ENCODE measurements at places on chromosomes 4 and X. TPM values are rescaled to one million over a fixed set of nuclear protein-coding genes. Genes with fewer than 3 reads are reported as not detected.

GRCh38 chr4:135244056-135244455, 1042.5 kb upstream of the PABPC4L start:
- H3K4me3 ChIP-seq, result no peak overlapping the region
- no peak overlapping the region for H3K27ac ChIP-seq
- H3K36me3 ChIP-seq, result no peaks in the 10 kb centered on the region
- H3K4me1 ChIP-seq, result no peaks in the 10 kb centered on the region

Gene ABHD18
- 8.6 TPM for total RNA-seq

GRCh38 chr4:14810568-14810967, 191.7 kb upstream of the CPEB2 start:
- H3K4me1 ChIP-seq, result no peaks in the 10 kb centered on the region
- H3K4me3 ChIP-seq, result no peak overlapping the region
- DNase-seq, result no peak
- H3K36me3 ChIP-seq, result no peaks in the 10 kb centered on the region

Gene KIAA1210
- total RNA-seq, result not detected

- no peaks in the 10 kb centered on the region for H3K27me3 ChIP-seq
- peak overlapping the region; percentile 54 for H3K27ac ChIP-seq
- no peak for DNase-seq
- H3K4me3 ChIP-seq, result peak overlapping the region; percentile 41
- no peaks in the 10 kb centered on the region for H3K4me1 ChIP-seq
These were observed 394 bp upstream of the DYNLT3 start for GRCh38 chrX:37847733-37848197.

GRCh38 chr4:42458657-42459056, 61.4 kb downstream of the SHISA3 start:
- no peak overlapping the region for H3K4me3 ChIP-seq
- H3K27ac ChIP-seq, result peak overlapping the region; percentile 3
- no peak for DNase-seq
- H3K36me3 ChIP-seq, result no peaks in the 10 kb centered on the region
- H3K4me1 ChIP-seq, result peaks cover 24% of the 10 kb centered on the region

Gene PTCHD1
- under 0.01 TPM for total RNA-seq

DNA sequence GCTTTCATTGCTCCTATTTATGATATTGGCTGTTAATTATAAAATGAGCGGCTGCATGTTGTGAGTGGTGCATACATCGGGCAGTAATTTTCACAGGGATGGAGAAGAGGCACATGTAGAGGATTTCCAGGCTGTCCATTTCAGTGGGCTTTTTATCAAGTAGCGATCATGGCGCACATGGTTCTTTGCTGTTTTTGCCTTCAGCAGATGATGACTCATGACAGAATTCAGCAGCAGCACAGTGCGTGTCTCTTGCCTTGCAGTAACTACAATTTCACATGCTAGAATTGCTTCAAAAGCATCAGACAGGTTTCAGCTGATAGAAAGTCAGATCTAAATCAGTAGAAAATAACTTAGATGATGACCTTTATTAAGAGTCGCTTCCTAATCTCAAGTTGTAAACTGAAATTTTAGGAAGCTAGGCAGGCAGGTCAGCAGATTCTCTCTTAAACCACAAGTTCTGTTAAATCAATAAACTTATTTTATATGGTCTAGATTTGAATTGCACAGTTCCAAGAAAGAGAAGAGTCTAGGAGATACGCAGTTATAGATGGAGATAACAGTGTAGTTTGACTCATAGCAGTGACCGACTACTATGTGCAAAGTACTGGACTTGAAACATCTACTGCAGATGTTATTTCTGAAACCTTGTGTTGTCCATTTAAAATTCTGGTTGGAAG, 35.8 kb downstream of the LRP2BP start:
- no peak overlapping the region for H3K27ac ChIP-seq
- H3K36me3 ChIP-seq, result no peaks in the 10 kb centered on the region
- DNase-seq, result no peak
- H3K4me3 ChIP-seq, result no peak overlapping the region
- peaks cover 10% of the 10 kb centered on the region for H3K4me1 ChIP-seq

- H3K27me3 ChIP-seq, result no peaks in the 10 kb centered on the region
- no peak for DNase-seq
- H3K4me1 ChIP-seq, result no peaks in the 10 kb centered on the region
- no peak overlapping the region for H3K27ac ChIP-seq
These were observed 31.6 kb upstream of the ABCG2 start for GRCh38 chr4:88189881-88190585.

GRCh38 chr4:132504438-132504837, 644.7 kb upstream of the PCDH10 start:
- no peaks in the 10 kb centered on the region for H3K4me1 ChIP-seq
- H3K36me3 ChIP-seq, result no peaks in the 10 kb centered on the region
- no peak overlapping the region for H3K4me3 ChIP-seq
- DNase-seq, result no peak
- no peak overlapping the region for H3K27ac ChIP-seq

Gene P2RY4
- total RNA-seq, result not detected

DNA sequence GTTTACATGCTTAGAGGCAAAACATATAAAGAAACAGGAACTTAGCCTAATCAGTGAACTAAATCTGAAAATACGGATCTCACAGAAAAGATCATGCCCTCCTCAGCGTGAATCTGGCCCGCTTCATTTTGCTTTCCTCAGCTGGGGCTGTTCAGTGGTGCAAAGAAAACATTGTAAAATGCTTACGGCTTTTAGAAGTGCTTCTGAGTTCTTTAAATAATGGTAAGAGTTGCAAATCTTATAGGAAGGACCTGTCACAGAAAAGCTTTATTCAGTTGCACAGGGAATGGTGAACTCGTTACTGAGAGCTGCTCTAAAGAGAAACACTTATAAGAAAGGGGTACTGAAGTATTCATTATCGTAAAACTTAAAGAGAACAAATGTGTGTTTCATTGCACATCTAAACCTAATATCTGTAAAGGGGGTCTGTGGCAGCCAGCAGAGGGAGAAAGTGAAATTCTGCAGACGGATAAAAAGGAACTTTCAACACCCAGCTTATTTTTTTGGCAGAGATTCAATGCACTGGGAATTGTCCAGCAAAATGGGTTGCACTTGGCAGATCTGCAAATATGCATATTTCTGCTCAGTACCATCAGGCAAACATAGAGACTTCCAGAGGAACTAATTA, 139.2 kb upstream of the ANK2 start:
- no peak for DNase-seq
- no peaks in the 10 kb centered on the region for H3K27me3 ChIP-seq
- H3K4me3 ChIP-seq, result no peak overlapping the region
- no peaks in the 10 kb centered on the region for H3K4me1 ChIP-seq
- H3K36me3 ChIP-seq, result no peaks in the 10 kb centered on the region

GRCh38 chr4:54228961-54229501, at the start of gene PDGFRA:
Gene PDGFRA (plus strand): TSS chr4:54229293. CDS start chr4:54258769, 29,476 bp downstream.
- H3K36me3 ChIP-seq, result no peaks in the 10 kb centered on the region
- no peak for DNase-seq
- peak within 1 kb of the TSS; percentile 4 for H3K27ac ChIP-seq
- H3K4me3 ChIP-seq, result peak within 1 kb of the TSS; percentile 36
- peaks cover 3% of the 10 kb centered on the region for H3K4me1 ChIP-seq

DNA sequence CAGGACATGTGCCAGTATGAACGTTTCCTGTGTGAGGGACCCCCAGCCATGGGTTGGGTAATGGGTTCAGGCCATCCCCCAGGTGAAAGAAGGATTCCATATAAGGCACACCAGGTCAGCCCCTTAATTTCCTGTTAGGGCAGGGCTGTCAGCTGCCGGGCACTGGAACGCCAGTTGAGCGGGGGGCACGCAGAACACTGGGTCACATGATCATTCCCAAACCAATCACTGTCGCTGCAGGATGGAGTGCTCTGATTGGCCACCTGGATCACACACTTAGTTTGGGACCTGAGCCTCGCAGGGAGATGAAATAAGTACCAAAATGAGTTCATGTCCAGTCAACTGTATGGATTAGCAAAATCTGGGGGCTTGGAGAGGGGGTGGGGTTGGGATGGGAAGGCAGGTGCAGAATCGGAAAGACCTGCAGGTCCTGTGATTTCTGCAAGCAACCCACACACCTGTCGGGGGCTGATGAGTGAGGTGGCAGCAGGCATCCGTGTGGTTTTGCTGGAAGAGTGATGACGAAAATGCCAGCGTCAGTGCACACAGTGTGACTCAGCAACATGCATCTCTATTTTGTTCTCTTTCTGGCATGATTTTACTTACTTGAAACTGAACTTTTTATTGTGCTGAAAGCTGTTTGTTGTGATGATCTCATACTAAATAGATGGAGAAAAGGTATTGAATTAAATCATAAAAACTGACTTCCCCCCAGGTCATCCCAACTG, 32.2 kb downstream of the RNF212 start:
- no peak overlapping the region for H3K27ac ChIP-seq
- no peak for DNase-seq
- H3K4me3 ChIP-seq, result no peak overlapping the region
- H3K4me1 ChIP-seq, result peaks cover 9% of the 10 kb centered on the region

DNA sequence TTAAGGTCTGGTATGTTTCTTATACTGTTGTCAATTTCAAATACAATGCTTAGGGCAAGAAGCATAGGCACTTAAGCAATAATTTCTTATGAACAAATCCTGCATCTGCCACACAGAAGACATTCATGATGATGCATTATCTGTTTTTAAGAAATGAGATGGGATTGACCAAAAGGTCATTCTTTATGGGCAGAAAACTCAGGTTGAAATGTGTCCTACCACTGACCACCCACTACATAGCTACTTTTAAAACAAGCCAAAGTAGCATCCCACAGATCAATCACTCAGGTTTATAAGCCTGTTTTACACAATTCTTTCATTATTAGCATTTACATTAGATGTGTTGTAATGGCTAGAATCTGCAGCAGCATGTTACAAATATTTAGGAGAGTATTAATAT, 617.8 kb downstream of the PCDH7 start:
- no peak for DNase-seq
- H3K36me3 ChIP-seq, result no peaks in the 10 kb centered on the region

GRCh38 chr4:158826882-158827281, 58.1 kb downstream of the FNIP2 start:
- H3K4me1 ChIP-seq, result peaks cover 73% of the 10 kb centered on the region
- peak overlapping the region; percentile 30 for H3K27ac ChIP-seq
- no peak for DNase-seq
- no peaks in the 10 kb centered on the region for H3K27me3 ChIP-seq

GRCh38 chrX:8341814-8342590, 122.6 kb upstream of the VCX3B start:
- H3K27me3 ChIP-seq, result no peaks in the 10 kb centered on the region
- no peak for DNase-seq
- no peak overlapping the region for H3K27ac ChIP-seq
- H3K36me3 ChIP-seq, result no peaks in the 10 kb centered on the region
- no peaks in the 10 kb centered on the region for H3K4me1 ChIP-seq

Gene SLC6A14
- 0.08 TPM for total RNA-seq

- no peaks in the 10 kb centered on the region for H3K4me1 ChIP-seq
- H3K36me3 ChIP-seq, result no peaks in the 10 kb centered on the region
- peak overlapping the region; percentile 56 for H3K4me3 ChIP-seq
- no peak overlapping the region for H3K27ac ChIP-seq
These were observed 1.2 kb downstream of the PRKX start for GRCh38 chrX:3712051-3712869.

Gene ENPEP
- 0.65 TPM for total RNA-seq

DNA sequence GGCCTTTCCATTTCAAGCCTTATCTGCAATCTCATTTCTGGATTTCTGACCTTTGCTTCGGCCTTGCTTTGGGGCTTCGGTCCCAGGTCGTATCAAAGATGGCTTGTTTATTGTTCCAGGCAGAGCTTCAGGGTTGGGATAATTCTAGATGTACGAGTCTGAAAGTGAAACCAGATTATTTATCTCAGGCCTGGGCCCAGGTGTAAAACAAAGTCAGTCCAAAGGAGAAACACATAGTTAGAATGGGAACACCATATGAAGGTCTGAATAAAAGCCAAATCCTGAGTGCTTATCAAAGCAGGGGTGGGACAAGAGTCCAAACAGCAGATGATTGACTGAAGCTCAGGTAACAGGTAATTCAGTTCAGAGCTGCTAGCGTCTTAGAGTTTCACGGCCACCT, 17.1 kb downstream of the PRIMPOL start:
- no peak overlapping the region for H3K27ac ChIP-seq
- H3K36me3 ChIP-seq, result no peaks in the 10 kb centered on the region
- H3K4me3 ChIP-seq, result no peak overlapping the region
- H3K27me3 ChIP-seq, result no peaks in the 10 kb centered on the region
- DNase-seq, result no peak
- no peaks in the 10 kb centered on the region for H3K4me1 ChIP-seq

Gene TMEM31
- not detected for total RNA-seq

DNA sequence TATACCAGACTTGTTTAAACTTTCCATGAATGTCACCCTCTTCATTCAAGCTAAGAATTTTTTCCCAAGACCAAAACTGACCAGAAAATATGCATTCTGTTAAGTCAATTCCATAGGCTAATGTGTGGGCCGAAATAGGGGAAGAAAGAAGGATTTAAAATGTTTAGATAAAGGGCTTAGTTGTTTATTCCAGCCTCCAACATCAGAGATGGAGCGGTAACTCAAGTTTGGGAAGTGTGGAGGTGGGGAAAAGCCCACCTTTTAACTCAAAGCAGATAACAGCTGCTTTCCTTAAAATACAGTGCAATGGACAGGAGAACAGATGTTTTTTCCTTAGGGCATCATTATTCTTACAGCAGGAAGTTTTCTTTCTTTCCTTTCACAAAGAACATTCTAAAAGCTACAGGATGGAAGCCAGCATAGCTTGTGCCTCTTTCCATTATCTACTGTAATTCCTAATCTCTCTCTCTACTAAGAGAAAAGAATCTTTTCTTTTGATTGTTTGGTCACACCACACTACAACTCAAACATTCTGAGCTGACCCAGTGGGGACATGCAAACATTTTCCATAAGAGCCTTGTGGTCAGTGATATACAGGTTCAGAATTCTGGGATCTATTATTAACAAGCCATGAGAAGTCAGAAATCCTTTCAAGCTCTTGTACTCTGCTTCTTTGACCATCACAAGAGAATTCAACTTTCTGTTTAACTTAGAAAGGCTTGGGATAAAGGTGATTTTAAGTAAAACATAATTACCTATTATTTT, 101.6 kb downstream of the PDE5A start:
- no peak overlapping the region for H3K27ac ChIP-seq
- no peak for DNase-seq
- H3K4me3 ChIP-seq, result no peak overlapping the region
- H3K27me3 ChIP-seq, result no peaks in the 10 kb centered on the region

DNA sequence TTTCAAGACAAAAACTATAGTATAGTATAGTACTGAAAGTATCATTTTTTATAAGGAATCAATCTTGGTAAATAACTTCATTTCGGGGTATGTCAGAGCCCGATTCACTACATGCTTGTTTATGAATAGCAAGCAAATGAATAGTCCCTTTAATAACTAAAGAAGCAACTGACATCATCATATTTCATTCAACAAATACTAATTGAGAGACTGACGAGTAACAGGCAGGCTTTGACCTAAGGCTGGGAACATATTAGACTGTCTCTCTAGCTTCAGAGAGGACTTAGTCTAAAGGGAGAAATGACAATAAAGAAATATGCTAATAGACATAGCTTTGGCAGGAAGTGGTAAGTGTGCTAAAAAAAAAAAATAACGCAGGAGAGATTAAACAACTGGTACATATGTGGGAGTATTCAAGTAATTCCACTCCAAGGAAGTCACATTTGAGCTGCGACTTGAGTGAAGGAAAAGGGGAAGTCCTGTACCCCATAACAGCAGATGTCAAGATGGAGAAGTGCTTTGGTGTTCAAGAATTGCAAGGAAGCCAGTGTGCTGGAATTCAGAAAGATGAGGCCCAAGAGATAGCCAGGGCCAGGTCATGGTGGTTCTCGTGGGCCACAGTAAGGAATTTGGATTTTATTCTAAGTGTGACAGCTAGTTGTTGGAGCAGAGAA, 284.9 kb downstream of the FBXO8 start:
- H3K4me1 ChIP-seq, result no peaks in the 10 kb centered on the region
- no peak overlapping the region for H3K27ac ChIP-seq

Gene CD40LG
- 0.19 TPM for total RNA-seq

GRCh38 chrX:47973235-47973634, 30.6 kb downstream of the ZNF182 start:
- no peaks in the 10 kb centered on the region for H3K27me3 ChIP-seq
- H3K27ac ChIP-seq, result no peak overlapping the region
- no peak for DNase-seq
- H3K36me3 ChIP-seq, result peaks cover 3% of the 10 kb centered on the region
